ENCODE measurements at places on chromosomes 12 and 14.

DNA sequence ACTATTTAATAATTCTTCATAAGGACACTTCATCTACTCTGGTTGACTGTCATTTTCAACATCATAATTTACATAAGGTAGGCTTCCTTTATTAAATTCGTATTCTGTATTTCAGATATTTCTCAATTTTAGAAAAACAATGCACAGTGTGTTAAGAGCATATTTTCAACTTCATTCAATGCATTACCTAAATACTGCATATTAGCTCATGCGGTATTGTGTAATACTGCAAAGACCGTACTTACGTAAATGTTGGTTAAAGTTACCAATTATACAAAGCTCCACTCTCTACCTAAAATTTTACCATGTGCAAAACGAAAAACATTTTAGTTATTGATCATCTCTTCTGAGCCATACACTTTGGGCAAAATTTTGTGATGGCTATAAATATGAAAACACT is 62.8 kb downstream of the EXOC5 start:
- DNase-seq: no peak

GRCh38 chr12:49706351-49707127 is 666 bp downstream of the FMNL3 start:
- peak; percentile 50 for DNase-seq

- no peak for DNase-seq
These were observed 289.5 kb downstream of the TMEM132D start for GRCh38 chr12:129614221-129614885.

DNA sequence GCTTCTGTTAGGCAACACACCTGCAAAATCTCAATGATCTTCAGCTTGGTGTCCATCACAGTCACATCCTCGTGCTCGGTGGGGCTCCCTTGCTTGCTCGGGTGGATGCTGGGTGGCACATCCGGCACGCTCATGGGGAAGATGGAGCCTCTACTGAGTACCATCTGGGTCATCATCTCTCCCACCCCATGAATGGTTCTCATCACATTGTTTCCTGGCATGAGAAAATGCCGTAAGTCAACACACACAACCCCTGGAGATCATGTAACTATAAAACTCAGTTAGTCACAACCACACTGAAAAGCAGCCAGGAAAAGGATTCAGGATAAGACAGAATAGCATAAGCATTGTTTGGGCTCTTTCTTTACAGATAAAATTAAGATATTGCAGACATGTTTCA is 201.1 kb downstream of the ITPR2 start:
- DNase-seq: no peak

- DNase-seq: no peak
These were observed 261.9 kb downstream of the RAD51B start for GRCh38 chr14:68081489-68081888.

GRCh38 chr14:76257111-76257803 is 105.5 kb downstream of the GPATCH2L start:
- DNase-seq: no peak
